GM23338 (cell line): ENCODE measurements at places on chromosomes 12 and 14.

GRCh38 chr14:51805541-51805940 lies 54.9 kb upstream of the GNG2 start:
- peak; percentile 28 for DNase-seq

DNA sequence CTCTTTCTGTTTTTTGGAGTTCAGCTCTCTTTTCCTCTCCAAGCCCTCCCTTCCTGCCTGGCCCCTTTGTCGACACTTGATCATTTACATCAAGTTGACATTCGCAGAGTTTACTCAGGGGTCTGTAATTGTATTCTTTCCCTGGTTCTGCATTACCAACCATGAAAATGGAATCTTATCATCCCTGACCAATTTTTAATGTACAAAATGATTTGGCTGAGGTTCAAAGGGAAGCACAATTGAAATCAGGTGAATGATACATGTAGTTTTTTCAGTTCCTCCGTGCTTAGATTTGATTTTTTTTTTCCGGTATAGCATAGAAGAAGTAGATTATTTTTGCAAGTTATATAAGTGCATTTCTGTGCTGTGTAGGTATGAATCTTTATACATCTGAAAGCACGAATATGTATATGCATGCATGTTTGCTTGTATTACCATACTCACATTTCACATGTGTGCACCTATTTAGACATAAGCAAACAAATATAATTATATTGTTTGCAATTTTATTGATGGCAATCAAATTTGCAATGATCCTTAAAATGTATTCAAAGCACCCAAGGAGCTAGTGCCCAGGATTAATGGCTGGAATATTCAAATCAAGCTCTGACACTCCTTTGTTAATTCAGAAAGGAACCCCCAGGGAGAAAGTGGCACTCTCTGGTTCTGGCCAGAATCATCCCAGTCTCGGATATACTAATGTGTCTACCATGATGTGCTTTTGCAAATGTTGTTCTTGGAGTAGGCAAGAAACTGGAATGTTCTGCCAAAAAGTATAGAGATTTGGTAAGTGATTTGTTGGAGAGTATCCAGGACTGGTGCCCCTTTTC lies 189.3 kb downstream of the VRK1 start:
- no peak for DNase-seq

- DNase-seq, result no peak
These were observed 155.5 kb downstream of the PCNX1 start for GRCh38 chr14:71062581-71063303.

- no peak for DNase-seq
These were observed 63.4 kb downstream of the APOBEC1 start for GRCh38 chr12:7602277-7602676.

DNA sequence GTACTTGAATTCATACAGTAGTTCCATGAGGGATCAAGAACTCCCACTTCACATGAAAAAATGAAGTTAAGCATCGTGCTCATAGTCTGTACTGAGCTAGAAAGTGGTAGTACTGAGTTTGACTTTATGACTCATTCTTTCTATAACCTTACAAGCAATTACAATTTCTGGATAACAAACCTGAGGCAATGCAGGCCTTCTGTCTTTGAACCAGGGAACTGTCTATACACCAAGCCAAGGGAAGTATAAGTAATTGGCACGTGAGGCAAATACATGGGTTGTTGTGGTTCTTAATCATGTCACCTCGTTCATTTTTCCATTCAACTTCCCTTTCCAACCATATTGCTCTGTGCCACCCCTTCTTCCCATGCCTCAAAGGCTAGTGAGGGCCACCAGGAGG lies 16.8 kb downstream of the GNS start:
- DNase-seq, result no peak

- peak; percentile 69 for DNase-seq
These were observed 10.1 kb upstream of the SPATS2 start for GRCh38 chr12:49357103-49357678.
